Kidney epithelial cell (primary cell): ENCODE measurements at places on chromosomes 6 and 20. TPM values are rescaled to one million over a fixed set of nuclear protein-coding genes. Genes with fewer than 3 reads are reported as not detected.

DNA sequence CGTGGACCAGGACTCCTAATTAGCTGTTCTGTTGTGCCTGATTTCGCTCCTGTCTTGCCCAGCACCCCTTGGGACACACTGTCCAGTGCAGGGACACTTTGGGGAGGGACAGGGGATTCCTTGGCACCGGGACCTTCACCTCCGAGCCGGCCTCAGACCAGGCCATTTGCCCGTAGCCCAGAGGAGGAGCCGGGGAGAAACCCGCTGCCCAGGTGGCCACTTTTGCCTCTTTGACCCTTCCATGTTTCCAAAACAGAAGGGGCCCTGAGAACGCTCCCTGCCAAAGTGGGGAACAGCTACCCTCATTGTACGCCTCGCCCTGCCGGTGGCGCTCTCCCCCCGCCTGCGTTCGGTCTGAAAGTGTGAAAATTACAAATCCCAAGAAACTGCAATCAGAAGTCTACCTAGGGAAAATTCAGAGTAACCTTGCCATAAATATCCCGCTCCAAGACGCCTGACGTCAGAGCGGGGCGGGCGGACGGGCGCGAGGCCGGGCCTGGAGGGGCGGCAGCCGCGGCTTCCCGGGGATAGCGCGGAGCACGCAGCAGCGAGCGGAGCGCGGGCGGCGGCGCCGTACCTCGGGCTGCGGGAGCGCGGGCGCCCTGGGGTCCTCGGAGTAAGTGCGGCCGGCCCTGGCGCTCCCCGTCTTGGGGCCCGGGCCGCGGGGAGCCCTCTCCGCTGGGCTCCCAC lies at the start of gene DAAM2:
Gene DAAM2 (plus strand): TSS at position 527 of the 690 bp plus-strand sequence. CDS start 63,927 bp downstream, outside the sequence.
- DNase-seq = no peak

DNA sequence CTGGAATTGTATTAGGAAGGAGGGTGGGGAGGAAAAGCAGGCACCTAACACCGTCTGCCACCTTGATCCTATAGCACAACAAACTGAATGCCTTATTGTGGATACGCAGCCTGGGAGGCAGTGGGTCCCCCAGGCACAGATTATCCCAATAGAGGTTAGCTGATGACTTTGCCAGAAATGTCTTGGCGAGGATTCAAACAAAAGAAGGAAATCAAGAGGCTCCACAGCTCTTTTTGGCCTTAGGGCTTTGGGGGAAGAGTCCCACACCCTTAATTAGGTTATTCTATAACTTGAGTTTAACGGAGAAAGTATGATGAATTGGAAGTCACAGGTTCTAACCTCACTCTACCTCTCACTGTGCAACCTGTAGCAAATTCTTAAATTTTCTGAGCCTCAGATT lies 102.0 kb downstream of the MRPL14 start:
- DNase-seq = no peak

DNA sequence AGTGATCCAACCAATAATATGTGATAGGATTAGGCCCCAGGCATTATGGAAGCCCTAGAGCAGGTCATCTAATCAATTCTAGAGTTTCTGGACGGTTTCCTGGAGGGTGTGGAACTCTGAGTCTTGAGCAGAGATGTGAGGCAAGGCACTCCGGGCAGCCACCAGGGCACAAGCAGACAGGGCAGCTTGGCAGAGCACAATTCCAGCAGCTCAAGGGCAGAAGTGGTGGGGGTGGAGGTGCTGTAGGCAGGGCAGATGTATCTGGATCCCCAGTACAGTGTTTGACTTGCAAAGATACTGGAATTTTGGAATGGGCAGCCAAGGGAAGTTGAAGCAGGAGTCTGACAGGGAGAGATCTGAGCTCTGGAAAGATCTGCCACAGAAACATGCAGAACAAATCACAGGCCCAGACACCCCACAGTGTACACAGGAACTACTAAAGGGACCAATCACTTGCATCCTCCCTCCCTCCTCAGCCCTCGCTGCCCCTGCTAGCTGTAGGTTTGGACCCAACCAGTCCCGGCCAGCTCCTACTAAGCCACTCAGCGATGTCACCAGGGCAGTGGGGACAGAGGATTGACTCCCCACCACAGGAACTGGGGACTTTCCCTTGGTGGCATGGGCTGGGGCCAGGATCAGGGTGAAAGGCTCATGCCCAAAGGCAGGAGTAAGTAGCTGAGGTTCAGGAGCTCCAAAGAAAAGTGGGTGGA lies 47.0 kb downstream of the TFEB start:
- DNase-seq = no peak

DNA sequence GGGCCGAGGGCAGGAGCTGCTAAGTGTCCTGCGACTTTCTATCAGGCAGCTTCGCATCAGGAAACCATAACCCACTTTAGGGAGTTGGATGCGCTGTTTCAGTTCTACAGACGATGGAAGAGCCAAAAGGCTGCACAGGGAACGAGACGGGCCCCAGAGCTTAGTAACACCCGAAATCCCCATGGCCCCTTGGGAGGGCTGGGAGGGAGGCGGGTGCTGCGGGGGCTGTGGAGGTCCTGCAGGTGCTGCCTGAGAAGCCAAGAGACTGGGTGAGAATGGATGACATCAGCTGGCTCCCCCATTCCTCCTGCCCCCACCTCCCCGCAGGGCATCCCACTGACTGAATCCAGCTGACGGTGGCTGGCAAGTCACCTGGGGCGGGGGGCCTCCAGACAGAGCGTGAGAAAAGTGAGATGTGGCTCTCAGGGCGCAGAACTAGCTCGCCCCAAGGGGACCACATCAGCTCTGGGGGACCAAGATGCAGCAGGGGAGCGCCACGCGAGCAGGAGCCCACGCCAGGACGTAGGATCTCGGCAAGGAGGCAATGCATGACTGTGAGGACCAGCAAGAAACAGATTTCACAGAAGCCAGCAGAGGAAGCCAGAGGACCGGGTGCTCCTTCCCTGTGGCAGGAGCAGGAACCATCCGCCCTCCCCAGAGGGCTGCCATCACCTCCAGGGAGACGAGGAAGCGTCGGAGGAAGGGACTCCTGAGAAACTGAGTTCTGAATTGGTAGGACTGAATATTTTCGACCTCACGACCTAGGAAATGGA lies 36.8 kb downstream of the PNLDC1 start:
- DNase-seq = no peak

- no peak for DNase-seq
These were observed 13.1 kb downstream of the ZNF217 start for GRCh38 chr20:53580376-53581111.

- no peak for DNase-seq
These were observed 31.1 kb downstream of the SERPINB6 start for GRCh38 chr6:2940010-2940850.

DNA sequence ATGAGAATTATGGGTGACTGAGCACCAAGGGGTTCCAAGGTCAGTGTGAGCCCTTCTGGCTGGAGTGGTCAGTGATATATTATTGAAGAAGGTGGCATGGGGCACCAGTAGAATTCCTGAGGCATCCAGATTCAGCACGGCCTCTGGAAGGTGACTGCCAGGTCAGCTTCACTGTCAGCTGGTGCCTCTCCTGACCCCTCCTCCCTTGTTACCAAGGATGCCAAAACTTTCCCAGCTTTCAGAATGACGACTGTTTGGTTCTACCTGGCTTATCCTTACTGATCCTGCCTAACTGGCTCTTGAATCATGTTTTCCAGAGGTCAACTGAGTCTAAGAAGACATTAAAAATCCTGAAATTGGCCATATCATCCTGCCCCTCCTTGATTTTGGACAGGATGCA lies 189.2 kb upstream of the AGPAT4 start:
- DNase-seq = no peak

GRCh38 chr6:157907651-157908050 lies 74.0 kb upstream of the SYNJ2 start:
- no peak for DNase-seq

DNA sequence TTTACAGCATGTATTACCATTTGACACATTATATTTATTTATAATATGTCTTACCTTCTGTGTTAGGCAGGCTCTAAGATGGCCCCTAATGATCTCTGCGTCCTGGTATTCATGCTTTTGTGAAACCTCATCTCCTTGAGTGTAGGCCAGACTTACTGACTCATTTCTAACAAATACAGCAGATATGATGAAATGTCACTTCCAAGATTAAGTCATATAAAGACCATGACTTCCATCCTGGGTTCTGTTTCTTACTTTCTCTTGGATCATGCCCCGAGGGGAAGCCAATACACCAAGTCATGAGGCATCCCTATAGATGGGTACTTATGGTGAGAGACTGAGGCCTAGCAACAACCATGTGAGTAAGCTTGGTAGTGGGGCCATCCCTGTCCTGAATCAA lies 30.2 kb downstream of the ZHX3 start:
- DNase-seq = peak; percentile 25

DNA sequence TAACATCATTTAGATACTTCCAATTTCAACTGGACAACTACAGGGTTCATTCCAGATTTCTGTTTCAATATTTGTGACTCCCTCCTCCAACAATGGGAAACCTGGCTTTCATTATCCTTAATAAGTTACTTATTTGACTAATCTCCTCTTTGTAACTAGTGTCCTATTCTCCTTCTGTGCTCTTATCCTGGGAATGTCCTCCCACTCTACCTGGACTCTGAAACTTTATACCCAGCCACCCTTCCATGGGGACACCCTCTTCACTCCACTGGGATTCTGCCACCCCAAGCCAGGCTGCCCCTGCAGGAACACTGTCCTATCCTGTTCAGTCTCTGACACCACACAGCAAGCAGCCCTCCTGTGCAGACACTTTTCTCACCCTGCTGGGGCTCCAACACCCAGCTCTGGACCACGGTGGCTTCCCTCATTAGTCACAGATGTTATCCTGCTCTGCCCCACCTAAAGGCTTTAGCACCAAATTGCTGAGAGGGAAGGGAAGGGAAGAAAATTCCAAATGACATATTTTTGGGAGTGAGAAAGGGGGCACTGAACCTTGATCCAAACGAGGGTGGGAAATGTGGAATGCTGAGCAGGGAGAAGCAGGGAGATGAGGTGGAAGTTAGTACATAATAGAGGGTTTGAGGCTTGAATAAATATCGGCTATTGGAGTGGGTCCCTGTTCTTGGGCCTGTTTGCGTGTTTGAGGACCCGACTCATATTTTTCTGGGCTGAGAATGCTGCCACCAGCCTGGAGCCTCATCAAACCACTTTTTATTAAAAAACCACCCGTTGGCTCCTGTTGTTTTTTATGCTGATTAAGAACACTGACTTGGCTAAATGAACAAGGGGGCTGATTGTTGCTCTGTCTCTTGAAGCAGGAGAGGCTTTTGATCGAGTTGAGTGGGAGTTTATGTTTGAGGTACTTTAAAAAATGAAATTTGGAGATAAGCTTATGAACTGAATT lies 54.0 kb upstream of the AKIRIN2 start:
- no peak for DNase-seq

DNA sequence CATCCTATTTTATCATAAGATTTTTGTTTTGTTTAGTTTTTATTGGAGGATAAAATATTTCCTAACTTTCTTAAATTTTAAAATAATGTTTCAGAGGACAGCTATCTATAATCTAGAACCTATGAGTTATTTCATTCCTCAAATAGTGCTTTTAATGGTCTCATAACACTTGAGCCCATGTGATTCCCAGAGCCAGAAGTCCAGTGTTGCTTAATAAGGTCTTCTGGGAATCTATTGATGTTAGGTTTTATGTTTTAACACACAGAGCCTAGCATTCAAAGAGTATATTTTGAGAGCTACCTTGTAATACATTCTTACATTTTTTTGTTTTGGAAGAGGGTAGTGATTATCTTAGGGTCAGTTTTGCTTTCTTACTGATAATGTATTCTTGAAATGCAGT lies 200.2 kb downstream of the CENPW start:
- DNase-seq = no peak

- no peak for DNase-seq
These were observed at the start of gene HLA-DQB1 for GRCh38 chr6:32666420-32667300. TSS of gene HLA-DQB1 (minus strand) at chr6:32666657. CDS start at chr6:32666607, 50 bp downstream.

- DNase-seq = no peak
These were observed 17.5 kb upstream of the CEP85L start for GRCh38 chr6:118668761-118669385.

The TLDC2 gene
- 0.14 and 0.25 TPM in 2 replicates for total RNA-seq

The MAP3K7 gene
- 22.6 and 26.5 TPM in 2 replicates for total RNA-seq

The DEFB114 gene
- total RNA-seq = not detected in 2 replicates
